ENCODE measurements at places on chromosomes 13 and 19.

DNA sequence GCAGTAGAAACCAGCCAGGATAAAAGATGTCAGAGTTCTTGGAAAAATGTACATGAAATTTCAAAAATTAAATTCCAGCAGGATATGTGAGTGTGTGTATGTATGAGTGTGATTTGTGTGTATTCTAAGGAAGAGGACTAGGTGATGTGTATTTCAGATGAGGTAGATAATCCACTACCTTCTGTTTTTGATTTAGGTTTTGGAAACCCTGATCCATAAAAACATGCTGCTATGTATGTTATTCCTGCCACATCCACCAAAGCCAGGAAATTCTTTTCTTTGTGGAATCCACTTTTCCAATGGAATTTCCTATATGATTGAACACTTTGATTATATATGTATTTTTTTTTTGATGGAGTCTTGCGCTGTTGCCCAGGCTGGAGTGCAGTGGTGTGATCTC lies 276.9 kb downstream of the UQCRFS1 start:
- no peak for DNase-seq

DNA sequence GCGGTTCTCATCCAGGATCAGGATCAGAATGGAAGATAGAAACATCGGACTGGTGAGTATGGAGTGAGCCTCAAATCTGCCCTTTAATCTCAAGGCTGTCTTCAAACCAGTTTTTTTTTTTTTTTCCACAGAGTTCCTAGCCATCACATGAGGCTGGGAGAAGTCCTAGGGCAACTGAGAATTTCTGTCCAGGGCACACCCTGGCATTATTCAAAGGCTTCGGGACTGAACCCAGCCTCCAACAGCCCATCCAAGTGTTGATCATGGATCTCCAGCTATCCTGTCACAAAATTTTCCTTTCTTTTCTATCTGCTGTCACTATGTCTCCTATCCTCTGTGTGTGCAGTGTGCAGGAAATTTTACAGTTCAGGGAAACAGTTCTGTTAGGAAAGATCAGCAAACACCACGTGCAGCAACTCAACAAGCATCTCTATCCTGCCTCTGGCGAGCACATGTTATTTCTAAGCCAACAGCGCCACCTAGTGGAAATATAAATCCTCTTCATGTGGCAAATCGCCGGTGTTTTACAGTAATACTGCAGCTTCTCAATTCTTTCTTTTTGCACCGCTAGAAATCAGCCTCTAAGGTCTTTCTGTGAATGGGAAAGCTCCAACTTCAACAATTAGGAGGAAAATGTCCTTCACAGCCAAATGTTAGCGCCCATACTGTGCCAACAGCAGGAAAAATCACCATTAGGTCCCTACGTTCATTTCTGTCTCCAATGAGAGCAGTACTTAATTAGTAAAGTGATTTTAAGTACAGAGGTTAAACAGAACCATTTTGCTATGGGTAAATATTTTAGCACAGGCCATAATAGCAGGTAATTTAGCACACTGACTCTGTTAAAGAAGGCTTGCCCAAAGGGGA lies 21.4 kb upstream of the ZNF181 start:
- peak; percentile 39 for DNase-seq

- DNase-seq = no peak
These were observed 3.1 kb downstream of the ANKRD24 start for GRCh38 chr19:4185413-4186086.

- no peak for DNase-seq
These were observed 8.4 kb downstream of the DACH1 start for GRCh38 chr13:71858647-71859046.

DNA sequence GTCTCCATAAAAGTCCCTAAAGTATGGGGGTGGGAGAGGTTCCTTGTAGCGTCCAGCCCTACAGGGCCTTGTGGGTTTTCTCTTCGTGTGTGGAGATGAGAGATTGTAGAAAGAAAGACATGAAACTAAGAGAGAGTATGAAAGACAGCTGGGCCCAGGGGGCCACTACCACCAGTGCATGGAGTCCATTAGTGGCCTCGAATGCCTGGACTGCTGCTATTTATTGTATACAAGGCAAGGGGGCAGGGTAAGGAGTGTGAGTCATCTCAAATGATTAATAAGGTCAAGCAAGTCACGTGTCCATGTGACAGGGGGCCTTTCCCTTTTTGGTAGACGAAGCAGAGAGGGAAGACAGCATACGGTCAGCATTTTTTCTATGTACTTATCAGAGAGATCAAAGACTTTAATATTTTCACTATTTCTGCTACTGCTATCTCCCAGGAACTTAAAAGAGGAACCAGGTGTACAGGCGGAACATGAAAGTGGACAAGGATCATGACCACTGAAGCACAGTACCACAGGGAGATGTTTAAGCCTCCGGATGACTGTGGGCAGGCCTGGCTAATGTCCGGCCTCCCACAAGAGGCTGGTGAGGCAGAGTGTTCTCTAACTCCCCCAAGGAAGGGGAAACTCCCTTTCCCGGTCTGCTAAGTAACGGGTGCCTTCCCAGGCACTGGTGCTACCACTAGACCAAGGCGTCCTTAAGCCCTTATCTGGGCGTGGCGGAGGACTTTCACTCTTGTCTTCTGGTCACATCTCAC lies 25.5 kb downstream of the FGF21 start:
- no peak for DNase-seq

- DNase-seq = no peak
These were observed 61.0 kb upstream of the ADGRE5 start for GRCh38 chr19:14320253-14320652.

DNA sequence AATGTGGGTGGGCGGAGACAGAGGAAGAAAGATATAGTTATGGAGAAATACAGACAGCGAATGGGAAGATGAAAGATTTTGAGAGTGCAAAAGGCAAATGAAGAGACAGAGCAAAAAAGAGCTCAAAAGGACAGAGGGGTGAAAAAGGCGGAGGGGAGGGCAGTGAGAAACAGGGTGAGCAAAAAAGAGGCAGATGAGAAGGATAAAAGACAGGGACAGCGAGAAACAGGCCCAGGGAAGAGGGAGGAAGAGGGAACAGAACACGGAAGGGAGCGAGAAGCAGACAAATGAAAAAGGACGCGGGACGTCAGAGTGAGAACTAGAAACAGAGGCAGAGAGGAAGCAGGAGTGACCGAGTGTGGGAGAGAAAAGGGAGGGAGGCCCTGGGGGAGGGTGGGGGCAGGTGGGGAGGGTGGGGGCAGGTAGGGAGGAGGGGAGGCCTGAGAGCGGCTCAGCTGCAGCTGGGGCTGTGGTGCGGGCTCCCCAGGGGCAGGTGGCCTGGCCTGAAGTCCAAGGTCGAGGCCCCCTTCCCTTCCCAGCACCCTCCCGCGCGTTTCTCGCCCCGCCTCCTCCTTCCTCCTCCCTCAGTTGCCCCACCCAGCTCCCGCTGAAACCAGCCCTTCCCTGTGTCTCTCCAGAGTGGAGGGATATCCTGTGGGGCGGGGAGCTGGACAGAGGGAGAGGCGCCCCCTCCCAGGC lies 2.9 kb downstream of the KLK1 start:
- DNase-seq = no peak

DNA sequence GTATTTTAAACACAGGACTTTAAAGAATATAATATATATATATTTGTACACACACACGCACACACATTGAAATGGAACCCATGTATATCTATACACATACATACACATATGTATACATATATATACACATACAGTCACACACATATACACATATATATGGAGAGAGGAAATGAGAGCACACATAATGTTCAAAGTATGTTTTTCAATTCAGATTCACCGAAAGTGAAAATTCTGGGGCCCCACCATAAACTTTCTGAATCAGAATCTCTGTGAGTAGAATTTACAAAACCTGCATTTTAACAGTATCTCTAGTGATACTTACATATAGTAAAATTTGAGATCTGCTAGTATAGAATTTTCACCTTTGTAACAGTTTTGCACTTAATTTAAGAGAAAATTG lies 60.4 kb upstream of the OBI1 start:
- no peak for DNase-seq

GRCh38 chr13:69955271-69955670 lies 152.4 kb upstream of the ATXN8OS start:
- no peak for DNase-seq

DNA sequence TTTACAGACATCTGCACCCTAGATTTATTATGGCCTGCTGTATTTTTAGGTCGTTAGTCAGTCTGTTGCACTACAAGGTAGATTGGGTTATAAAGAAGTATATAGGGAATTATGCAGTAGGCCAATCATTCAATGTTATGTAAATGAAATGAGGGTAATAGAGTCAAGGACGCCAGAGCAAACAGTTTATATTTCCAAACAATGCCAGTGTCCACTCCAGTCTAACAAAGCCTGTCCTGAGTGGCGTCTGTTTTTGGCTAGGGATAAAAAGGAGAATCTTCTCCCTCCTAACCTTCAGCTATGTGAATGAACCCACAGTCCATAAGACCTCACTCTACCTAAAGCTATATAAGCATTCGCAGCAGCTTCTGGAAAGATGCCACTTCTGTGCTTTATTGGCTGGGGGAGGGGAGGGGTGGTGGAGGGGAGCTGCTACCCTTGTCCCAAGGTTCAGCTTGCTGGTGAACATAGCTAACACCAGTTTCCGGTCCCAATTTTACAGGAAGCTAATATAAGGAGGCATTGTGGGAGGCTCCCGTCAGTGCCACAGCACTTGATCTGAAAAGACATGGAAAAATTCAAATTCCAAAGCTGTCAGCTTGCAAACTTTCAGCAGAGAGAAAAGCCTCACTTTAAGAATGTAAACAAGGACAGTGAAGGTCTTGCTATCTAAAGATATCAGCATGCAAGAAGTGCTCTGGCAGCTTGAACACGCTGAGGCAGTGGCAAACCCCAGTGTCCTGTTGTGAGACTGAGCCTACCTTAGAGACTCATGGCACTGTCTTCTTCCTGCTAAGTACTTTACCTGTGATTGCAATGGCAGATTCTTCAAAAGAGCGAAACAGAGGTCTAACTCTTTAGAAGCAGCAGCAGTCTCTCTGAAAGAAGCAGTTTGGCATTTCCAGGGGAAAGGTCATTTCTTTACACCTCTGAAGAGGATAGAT lies 369.9 kb downstream of the PCDH9 start:
- no peak for DNase-seq

DNA sequence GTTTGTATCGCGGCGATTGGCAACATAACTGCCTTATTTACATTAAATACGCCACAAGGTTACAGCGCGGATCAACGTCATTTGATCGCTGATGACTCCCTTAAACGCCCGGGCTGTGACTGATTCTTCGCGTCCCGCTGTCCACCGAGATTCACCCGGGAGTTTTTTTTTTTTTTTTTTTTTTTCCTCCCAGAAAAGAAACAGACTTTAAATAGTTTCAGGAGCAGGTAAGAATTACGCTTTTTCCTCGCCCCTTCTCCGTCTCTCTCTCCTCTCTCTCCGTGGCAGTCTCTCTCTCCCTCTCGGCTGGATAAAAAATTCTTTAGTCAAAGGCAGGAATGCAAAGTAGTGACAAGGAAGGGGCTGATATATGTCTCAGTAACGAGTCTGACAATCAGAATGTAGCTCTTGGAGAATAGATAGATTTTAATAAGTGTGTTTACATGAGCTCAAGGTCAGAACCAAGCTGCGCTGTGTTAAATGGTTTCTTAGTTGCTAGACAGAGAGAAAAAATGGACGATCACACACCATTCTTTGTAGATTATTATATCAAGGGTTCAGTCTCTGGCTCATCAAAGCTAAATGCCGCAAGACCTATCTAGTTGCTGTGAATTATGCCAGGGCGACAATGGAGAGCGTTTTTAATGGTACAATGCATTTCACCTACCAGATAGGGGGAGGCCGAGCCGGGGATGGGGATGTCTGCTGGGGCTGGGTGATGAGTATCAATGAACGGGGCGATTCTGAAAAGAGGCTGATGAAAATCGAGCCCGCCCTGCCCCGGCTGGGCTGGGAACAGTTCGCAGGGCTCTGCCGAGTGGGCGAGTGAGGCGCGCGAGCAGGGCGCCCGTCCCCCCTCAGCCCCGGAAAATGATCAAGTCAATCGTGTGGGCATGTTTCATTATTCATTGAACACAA lies 147.2 kb upstream of the ZNF536 start:
- DNase-seq = no peak

DNA sequence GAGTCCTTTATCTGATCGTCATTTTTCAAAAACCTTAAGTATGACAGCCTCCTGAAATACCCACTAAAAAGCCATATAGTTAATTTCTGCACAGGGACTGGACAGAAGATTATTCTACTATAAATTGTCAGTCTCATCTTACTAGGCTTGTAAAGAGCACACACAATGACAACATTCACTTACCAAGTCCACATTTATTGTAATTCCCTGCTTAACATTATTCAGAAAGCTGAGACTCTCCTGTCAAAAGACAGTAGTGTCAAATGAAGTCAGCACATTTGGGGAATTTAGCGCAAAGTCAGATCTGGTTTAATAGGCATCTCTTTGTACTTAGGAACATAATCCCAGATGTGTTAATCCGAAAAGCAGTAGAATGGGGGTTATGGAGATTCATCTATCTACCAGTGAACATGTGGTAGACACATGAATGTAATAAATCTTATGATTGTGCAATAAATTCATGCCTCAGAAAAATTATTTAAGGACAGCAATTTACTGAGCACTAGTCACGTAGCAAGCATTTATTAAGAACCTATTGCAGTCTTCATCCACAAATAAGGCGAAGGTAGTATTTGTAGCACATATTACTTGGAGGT lies 224.6 kb upstream of the GPC6 start:
- no peak for DNase-seq

DNA sequence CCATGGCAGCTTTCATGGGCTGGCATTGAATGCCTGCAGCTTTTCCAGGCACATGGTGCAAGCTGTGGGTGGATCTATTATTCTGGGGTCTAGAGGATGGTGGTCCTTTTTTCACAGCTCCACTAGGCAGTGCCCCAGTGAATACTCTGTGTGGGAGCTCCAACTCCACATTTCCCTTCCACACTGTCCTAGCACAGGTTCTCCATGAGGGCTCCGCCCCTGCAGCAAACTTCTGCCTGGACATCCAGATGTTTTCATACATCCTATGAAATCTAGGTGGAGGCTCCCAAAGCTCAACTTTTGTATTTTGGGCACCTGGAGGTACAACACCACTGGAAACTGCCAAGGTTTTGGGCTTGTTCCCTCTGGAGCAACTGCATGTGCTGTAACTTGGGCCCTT lies 450.6 kb downstream of the LMO7 start:
- no peak for DNase-seq

- no peak for DNase-seq
These were observed 48.4 kb downstream of the CYP4F22 start for GRCh38 chr19:15556634-15557181.

DNA sequence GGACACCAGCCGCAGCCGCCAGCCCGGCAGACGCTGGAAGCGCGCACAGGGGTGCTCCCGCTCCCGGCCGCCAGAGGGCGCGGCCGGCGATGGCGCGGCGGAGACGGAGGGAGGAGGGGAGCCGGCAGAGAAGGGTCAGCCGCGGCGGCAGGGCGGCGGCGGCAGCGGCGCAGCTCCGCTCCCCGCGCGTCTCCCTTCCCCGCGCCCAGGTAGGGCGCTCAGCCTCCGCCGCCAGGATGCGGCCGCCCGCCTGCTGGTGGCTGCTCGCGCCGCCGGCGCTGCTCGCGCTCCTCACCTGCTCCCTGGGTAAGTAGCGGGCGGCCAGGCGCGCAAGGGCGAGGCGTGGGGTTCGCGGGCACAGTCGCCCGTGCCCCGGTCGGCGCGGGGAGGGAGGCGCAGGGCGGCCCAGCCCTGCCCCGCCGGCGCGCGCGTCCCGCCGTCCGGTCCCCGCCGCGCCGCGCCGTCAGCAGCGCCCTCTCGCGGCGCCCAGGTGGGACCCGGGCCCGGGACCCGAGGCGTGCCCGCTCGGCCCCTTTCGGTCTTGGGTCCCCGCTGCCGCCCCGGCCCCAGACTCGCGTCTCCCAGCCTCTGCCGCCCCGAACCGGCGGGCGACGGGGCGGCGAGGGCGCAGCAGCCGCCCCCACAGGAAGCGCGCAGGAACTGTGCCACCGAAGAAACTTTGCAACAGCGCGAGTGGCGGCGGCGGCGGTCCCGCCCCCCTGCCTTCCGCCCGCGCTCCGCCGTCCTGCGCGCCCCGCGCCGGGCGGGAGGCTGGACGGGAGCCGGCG lies at the start of gene B3GLCT:
Gene B3GLCT (plus strand): TSS at position 127 of the 788 bp plus-strand sequence. CDS start 110 bp downstream, at position 237.
- peak; percentile 62 for DNase-seq

All from activated CD4-positive, CD25-positive, alpha-beta regulatory T cell treated with anti-CD3 and anti-CD28 coated beads, Interleukin-2, amount 50 U/mL, for 16 hours (primary cell).